ENCODE measurements at places on chromosomes 3 and 15. TPM values are rescaled to one million over a fixed set of nuclear protein-coding genes. Genes with fewer than 3 reads are reported as not detected.
A peak's percentile ranks its signal among the peaks of the same experiment; 100 is the strongest.

VPS39 gene
- total RNA-seq: 76.8 TPM

ALG1L2 gene
- 2.1 TPM for total RNA-seq

CD276 gene
- total RNA-seq: 104 TPM

APOD gene
- total RNA-seq: 0.57 TPM

GRCh38 chr15:75659928-75660645 is 12.4 kb downstream of the SNX33 start:
- peak overlapping the region; percentile 87 for H3K27ac ChIP-seq
- peak overlapping the region; percentile 61 for H3K4me3 ChIP-seq
- H3K36me3 ChIP-seq: peaks cover 10% of the 10 kb centered on the region
- no peaks in the 10 kb centered on the region for H3K27me3 ChIP-seq

DNA sequence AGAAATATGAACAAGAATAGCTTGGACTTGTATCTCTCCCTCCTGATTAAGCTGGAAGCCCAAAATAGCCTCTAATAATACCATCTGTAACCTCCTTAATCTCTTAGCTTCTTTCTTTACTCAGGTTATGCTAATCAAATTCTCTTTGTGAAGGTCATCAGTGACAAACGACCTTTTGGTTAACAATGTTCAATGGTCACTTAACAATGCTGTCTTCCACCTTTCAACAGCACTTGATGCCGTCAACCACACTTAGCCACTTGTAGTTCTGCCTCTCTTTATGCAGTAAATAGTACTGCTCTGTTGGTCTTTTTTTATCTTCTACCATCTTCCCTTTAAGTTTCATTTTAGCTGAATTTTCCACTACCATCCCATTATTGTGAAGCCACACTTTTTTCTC is 476.6 kb upstream of the TGFBR2 start:
- H3K27me3 ChIP-seq: no peaks in the 10 kb centered on the region
- no peaks in the 10 kb centered on the region for H3K4me1 ChIP-seq
- no peaks in the 10 kb centered on the region for H3K36me3 ChIP-seq
- no peak for DNase-seq
- H3K27ac ChIP-seq: no peak overlapping the region
- H3K4me3 ChIP-seq: no peak overlapping the region

DNA sequence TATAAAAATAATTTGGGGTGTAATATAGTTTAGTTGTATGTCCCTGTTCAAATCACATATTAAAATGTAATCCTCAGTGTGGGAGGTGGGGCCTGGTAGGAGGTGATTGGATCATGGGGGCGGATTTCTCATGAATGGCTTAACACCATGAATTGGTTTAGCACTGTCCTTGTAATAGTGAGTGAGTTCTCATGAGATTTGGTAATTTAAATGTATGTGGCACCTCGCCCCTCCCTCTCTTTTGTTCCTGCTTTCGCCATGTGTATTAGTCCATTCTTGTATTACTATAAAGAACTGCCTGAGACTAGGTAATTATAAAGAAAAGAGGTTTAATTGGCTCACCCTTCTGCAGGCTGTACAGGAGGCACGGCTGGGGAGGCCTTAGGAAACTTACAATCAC is 83.9 kb downstream of the ANXA2 start:
- H3K4me1 ChIP-seq: peaks cover 4% of the 10 kb centered on the region
- H3K4me3 ChIP-seq: no peak overlapping the region
- H3K36me3 ChIP-seq: no peaks in the 10 kb centered on the region
- H3K27ac ChIP-seq: no peak overlapping the region
- peaks cover 10% of the 10 kb centered on the region for H3K27me3 ChIP-seq
